ENCODE measurements at places on chromosomes 2 and 18.

DNA sequence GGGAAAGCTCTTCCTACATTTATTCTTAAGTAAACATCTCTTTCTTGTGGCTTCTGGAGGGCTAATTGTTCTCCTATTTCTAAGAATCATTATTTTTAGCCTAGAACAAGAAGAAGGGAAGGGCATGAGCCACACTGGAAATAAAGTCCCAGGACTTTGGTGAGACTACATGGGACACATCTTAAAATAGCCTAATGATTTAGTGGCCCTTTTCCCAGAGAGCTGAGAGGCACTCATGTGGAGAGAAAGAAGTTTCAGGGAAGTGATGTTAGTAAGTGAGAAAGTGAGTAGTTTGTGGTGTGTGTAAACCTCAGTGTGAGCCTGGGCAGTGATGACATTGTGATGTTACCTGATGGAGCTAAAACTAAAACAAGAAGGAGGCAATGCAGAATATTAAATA is 14.6 kb downstream of the ITGA4 start:
- DNase-seq, result no peak

GRCh38 chr2:235594041-235594440 is 100.2 kb downstream of the AGAP1 start:
- no peak for DNase-seq

GRCh38 chr2:30112561-30112960 is 34.2 kb upstream of the YPEL5 start:
- no peak for DNase-seq

GRCh38 chr2:144550911-144551310 is 31.0 kb upstream of the ZEB2 start:
- no peak for DNase-seq

DNA sequence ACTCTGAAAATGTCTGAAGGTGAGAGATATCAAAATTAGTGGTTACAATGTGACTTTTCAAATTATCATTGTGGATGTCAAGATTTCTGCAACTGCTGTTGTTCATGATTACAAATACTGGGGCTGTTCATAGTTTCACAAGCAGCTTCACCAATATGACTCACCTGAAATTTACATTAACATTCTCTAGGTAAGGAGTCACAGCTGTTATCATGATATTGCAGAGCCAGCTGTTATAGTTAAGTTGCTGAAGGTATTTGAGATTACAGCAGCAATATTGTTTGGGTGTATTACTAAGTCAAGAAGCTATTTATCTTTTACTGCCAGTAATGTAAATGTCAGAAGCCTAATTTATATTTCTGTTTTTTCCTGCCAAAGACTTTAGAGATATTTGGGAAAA is 140.0 kb downstream of the MC4R start:
- DNase-seq, result no peak

DNA sequence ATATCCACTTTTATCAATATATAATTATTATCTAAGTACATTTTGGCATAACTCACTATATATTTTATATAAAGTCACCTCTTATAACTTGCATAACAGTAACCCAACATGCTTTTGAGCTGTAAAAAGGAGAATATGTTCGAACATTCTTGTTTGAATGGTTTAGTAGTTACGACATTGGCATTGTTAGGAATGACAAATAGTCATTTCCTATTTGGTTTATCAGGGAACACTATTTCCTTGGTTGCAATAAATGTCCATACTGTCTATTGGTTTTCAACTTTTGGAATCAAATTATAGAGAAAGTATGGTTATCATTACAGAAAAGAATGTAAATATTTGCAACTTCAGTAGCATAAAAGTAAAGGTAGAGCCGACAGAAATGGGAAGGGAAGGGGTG is 124.1 kb downstream of the PARD3B start:
- DNase-seq, result no peak

DNA sequence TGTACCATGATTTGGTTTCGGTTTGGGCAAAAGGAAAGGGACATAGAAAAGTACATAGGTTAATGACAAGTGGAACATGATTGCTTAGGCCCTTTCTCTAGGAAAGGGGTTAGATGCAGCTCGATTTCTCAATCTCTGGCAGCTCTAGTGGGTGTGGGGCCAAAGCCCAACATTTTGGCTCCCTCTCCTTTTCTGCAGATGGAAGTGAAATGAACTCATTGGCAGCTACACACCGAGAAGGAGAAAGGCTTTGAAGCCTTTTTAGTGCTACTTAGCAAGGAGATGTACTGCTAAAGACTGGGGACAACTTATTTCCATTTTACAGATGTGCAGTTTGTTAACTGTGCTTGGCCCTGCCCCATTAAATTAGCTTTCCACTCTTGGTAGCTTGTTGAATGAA is 93.8 kb downstream of the LYPD6B start:
- no peak for DNase-seq

Data from tibial nerve (tissue), 4 donors.